NCI-H1930 (cell line): ENCODE measurements at places on chromosomes 12 and 14.
A peak's percentile ranks its signal among the peaks of the same experiment; 100 is the strongest.

DNA sequence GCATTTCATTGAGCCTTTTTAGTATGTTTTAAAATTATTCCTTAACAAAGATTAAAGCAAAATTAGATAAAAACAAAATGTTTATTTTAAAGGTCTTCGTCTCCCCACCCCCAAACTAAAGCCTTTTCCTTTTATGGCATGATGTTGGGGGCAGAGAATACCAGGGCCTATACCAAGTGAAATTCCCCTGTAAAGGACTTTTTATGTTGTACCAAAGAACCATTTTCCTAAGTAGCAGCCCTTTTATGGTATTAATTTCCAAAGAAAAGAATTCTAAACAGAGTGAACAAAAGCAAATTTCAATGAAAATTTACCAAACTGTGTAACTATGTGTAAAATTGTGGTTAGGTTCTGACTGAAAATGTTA, 71.9 kb upstream of the GNPNAT1 start:
- no peak for DNase-seq

DNA sequence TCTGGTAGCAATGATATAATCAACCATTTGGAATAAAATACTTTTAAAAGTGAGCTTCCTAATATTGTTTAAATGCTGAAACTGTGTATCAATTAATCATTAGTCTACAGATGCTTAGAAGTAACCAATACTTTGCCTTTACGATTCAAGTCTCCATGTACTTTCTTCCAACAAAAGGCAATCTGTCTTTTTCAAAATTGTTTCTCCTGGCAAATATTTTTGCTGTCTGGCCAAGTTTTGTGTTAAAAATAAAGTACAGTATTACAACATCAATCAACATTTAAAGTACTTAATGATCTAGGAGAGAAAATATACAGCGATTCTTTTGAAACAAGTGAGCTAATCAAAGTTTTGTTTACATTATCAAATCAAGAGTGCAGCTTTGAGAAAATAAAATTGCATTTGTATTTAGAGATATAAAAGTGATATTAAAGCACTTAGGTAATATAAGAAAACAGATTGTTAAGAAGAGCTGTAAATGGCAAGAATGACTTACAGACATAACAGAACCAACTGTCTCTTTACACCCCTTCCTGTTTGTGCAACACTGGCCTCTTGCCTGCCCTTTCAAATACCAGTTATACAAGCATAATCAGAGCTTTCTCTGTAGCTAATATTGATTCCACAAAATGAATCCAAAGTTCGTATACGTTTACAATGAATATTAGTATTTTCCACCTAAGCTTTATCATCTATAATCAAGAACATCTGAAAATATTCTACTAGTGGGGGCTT, 38.2 kb upstream of the FBLN5 start:
- DNase-seq = no peak

DNA sequence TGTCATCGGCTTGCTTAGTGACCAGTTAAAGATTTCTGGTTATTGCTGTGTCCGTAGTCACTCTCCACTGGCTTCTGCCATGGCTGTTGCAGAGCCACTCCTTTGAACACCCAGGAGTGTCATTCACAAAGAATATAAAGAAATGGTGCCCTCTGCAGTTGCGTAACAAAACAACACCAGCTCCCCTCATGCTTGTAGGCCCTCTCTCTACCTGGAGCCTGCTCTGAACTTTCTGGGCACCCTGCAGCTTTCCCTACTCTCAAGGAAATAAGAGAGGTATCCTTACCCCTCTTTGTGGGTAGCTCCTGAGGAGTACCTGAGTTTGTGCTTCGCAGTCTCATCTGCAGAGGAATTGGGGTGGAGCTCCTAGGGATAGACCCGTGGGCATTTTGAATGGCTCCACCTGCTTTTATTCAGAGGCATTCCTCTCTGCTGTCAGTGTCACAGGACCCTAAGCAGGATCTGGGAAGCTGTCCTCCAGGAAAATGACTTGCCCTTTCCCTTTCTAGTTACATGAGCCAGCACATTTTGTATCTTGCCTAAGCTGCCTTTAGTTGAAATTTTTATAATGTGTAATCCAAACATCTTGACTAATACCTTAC, 97.2 kb upstream of the TMEM260 start:
- DNase-seq = peak; percentile 31

DNA sequence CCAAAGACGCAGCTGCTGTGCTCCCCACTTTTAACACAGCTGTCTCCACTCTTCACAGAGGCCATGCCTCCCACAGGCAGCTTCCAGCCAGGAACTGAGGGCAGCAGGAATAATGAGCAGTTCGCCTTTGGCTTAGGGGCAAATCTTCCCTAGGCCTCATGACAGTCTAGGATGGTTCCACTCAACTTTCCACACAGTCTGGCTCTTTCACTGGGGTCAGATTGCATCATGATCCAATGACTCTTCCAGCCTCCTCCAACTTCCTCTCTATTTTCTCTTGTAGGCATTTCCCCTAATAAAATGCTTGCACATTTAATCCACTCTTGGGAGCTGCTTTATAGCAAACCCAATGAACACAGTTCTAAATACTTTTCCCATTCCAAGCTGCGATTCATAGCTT, 271.6 kb upstream of the ATP2B1 start:
- no peak for DNase-seq

DNA sequence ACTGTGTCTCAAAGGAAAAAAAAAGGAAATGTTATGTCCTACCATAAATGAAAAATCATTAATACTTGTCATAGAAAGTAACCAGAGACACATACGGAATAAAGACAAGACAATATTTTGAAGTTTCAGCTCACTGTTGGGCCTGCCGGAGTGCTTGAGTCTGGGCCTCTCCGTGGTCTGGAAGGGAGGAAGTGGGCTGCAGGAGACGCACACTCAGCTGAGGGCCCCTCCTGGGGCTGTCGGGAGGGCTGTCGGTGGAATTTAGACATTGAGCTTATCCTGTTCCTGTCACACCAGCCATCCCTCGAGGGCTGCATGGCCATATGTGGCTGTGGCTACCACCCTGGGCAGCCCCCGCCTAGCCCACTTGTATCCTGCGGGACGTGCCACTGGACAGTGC, 80.6 kb downstream of the DDX51 start:
- no peak for DNase-seq

- DNase-seq = peak; percentile 52
These were observed 24.8 kb downstream of the MUCL1 start for GRCh38 chr12:54879150-54879549.
